ENCODE measurements at places on chromosomes 16 and 17.

DNA sequence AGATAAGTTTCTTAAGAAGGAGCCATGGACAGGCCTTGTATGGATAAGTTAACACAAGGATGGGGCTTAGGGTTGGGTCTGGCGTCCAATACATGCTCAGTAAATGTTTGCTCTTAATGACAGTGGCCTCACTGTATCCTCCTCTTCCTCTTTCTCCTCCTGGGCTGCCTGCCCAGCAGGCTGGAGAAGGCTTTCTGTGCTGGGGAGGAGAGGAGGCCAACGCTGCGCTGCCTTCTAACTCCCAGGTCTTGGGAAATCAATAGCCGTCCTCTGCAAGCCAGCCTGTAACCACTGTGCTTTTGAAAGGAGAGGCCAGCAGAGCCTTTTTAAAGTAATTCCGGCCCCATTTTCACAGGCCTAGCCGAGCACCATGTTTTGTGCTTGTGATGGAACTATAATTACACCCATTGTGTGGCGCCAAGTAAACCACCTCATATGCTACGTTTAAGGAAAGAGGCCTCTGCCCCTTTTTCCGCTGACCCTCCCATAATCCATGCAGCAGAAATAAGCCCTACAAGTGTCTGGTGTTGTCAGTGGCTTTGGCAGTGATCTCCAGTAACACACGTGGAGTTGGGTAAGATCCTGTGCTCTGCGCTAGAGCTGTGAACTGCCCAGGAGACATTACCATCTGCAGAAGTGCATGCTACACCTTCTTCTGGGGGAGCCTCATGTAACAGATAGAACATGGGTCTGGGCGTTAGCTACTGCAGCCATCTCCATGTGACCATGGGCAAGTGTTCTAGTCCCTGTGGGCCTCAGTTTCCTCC lies 368.2 kb downstream of the SNX29 start:
- no peak for DNase-seq

GRCh38 chr17:65811043-65811442 lies 249.6 kb upstream of the AXIN2 start:
- no peak for DNase-seq

GRCh38 chr17:60891149-60891548 lies 213.5 kb downstream of the BCAS3 start:
- no peak for DNase-seq

DNA sequence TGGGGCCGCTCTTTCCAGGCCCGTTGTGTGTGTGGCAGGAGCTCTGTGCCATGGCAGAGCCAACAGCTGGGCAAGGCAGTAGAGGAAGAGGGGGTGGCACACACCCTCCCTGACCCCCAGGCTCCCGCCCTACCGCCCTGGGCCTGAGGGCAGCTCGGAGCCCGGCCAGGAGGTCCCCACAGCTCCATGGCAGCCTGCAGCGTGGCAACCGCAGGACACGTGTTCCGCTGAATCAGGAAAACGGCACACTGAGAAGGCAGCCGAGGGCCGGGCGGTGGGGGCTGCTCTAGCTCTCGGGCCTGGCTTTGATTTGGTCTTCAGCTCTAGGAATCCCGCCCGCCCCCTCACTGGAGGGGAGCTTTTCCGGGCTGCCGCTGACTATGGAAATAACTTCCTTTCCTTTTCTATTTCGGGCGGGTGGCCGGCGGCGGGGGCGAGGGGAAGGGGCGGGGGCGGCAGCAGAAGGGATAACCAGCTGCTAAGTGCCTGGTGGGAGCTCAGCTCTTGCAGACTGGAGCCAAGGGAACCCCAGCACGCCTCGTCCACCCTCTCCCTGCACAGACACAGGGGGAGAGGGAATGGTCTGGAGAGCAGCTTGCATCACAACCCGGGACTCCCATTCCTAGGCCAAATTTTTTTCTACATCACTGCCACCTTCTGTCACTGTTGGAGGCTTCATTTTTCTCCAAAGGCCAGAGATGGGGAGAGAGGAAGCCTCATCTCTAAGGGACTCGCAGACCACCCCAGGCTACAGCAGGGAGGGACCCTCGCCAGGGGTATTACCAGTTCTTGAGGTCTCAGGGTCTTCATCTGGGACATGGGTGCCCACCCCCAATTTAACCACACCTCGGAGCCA lies 24.8 kb upstream of the MRPS23 start:
- DNase-seq: no peak

DNA sequence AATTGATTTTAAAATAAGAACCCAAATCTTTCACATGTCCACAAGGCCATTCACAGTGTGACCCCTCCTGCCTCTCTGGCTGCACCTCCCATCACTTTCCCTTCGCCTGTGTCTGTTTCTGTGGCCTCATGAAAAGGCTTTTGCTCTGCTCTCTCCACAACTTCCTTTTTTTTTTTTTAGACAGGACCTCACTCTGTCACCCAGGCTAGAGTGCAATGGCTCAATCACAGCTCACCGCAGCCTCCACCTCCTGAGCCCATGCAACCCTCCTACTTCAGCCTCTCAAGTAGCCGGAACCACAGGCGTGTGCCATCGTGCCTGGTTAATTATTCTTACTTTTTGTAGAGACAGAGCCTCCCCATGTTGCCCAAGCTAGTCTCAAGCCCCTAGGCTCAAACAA lies 197.1 kb downstream of the ABCC12 start:
- no peak for DNase-seq

DNA sequence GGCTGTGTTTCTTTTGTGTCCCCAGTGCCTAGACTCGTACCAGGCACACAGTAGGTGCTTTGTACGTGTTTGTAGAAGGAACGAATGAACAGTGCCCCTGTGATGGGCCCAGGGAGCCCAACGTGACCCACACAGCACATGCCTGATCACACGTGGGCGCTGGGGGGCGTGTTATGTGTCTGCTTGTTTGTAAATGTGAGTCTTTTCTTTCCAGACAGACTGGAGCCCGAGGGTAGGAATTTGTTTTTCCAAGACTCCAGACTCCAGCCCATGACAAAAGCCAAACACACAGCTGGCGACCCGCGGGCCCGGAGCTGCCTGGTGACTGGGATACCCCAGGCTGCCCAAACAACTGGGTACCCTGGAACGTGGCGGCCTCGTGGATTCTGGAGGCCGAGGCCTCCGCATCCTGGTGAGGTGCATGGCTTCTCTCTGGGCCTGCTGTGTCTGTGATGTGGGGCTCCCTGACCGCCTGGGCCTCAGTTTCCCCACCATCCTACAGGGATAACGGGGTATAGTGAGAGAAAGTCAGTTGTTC lies 14.9 kb upstream of the CBFA2T3 start:
- DNase-seq: no peak

GRCh38 chr16:27793249-27793622 lies 243.3 kb downstream of the KATNIP start:
- DNase-seq: no peak

- DNase-seq: no peak
Observed at GRCh38 chr16:88014252-88014781, 63.1 kb downstream of the BANP start.

GRCh38 chr17:19723964-19724363 lies 7.6 kb upstream of the SLC47A2 start:
- DNase-seq: no peak

DNA sequence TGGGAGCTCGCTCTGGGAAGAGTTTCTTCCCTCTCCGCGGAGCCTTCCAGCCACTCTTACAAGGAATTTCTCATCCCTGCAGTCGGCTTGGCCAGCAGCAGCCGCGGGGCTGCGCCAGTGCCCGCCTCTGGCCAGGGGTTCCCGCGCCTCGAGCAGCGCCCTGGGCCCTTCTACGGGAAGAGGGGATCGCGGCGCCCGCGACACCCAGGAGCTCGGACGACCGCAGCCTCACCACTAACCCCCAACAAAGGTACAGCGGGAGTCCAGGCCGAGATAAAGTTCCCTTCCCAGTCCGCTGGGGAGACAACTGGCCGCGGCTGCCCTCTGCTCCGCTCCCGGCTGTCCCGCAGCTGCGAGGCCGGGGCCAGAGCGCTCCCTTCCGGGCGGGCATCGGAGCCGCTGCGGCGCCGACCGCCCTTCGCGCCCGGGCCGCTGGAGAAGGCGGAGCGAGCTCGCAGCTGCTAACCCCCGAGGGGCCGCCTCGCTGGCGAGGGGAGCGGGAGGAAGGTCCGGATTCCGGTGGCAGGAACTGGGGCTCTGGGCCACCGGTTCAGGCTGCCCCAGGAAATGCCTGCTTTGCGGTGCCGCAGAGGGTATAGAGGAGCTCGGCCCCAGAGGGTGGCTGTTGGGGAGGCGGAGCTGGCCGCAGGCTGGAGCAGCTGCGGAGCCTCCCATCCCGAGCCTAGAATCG lies 3.6 kb upstream of the HS3ST3B1 start:
- DNase-seq: no peak

DNA sequence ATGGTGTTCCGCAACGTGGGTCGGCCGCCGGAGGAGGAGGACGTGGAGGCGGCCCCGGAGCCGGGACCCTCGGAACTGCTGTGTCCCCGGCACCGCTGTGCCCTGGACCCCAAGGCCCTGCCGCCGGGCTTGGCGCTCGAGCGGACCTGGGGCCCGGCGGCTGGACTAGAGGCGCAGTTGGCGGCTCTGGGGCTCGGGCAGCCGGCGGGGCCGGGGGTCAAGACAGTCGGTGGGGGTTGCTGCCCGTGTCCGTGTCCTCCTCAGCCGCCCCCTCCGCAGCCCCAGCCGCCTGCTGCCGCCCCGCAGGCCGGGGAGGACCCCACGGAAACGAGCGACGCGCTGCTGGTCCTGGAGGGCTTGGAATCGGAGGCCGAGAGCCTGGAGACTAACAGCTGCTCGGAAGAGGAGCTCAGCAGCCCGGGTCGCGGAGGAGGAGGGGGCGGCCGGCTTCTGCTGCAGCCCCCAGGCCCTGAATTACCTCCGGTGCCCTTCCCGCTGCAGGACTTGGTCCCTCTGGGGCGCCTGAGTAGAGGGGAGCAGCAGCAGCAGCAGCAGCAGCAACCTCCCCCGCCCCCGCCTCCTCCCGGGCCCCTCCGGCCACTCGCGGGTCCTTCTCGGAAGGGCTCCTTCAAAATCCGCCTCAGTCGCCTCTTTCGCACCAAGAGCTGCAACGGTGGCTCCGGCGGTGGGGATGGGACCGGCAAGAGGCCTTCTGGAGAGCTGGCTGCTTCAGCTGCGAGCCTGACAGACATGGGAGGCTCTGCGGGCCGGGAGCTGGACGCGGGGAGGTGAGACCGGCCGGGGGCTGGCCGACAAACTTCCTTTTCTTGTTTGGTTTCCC lies 821 bp downstream of the SOCS7 start:
- no peak for DNase-seq

DNA sequence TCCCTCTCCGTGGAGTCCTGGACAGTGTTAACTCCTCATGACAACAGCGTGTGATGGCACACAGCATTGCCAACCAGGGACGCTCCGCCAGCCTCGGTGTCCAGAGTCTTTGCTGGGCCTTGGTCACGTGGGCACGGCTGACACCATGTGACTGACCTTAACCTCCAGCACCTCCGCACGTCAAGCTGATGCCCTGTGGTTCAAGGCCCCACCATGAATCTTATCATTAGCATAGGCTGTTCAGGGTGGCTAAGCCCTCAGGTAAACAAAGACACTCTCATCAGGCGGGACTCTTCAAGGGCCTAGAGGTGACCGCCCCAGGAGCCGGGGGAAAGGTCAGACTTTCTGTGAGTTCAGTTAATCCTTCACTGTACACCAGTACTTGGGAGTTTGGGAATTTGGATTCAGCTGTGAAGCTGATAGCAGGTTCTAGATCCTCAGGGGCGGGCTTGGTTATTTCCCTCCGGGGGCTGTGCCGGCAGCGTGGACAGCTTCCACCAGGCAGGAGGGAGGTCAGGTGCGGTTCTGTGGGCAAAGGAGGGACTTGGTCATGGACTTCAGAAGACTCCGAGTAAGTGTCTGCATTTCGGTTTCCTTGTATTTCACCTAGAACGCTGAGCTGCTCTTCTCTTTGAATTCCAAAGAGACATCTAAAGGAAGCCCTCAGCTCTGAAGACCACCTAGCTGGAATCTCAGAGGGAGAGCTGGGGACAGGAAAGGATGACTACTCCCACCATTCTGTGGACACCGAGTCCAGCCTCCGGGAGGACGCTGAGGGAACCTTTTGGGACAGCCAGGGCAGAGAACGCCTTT lies 195.5 kb upstream of the CIBAR2 start:
- DNase-seq: no peak

DNA sequence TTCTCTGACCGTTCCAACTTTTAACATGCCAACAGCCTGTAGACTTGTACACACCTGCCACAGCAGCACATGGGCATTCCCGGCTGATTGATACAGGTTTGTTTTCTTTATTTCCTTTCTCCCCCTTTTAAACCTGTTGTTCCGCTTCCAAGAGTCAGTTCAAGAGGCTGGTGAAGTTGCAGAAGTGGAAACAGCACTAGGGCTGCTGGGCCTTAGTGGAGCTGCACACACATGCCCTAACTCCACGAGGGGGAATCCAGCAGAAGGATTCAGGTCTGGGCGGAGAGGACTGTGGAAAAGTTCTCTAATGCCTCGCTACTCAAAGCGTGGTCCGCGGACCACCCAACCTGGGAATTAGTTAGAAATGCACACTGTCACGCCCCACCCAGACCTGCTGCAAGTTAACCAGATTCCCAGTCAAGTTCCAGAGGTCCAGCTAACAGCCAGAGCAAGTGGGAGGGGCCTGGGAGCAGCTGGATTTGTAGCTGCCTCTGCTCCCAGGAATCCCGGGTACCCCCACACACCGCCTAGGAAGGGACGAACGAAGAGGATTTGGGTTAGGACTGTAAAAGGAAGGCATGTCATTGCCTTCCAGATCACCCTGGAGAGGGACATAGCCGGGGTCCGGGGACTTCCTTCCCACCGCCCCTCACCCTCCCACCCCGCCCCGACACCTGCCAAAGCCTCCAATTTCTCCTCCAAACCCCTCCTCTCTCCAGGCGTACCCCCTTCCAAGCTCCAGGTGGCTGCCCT lies 542 bp downstream of the SLC39A11 start:
- no peak for DNase-seq
